ENCODE measurements at places on chromosomes 7 and 10.

DNA sequence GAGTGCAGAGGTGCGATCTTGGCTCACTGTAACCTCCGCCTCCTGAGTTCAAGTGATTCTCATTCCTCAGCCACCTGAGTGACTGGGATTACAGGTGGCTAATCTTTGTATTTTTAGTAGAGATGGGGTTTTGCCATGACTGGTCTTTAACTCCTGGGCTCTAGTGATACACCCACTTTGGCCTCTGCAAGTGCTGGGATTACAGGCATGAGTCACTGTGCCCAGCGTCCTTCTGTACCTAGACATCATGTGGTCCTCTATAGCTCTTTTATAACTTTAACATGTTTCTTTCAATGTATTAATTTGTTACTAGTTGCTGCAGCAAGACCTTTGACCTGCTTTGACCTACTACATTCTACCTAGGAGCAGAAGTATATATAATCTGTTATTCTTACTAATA is 38.7 kb upstream of the BICC1 start:
- DNase-seq, result no peak

DNA sequence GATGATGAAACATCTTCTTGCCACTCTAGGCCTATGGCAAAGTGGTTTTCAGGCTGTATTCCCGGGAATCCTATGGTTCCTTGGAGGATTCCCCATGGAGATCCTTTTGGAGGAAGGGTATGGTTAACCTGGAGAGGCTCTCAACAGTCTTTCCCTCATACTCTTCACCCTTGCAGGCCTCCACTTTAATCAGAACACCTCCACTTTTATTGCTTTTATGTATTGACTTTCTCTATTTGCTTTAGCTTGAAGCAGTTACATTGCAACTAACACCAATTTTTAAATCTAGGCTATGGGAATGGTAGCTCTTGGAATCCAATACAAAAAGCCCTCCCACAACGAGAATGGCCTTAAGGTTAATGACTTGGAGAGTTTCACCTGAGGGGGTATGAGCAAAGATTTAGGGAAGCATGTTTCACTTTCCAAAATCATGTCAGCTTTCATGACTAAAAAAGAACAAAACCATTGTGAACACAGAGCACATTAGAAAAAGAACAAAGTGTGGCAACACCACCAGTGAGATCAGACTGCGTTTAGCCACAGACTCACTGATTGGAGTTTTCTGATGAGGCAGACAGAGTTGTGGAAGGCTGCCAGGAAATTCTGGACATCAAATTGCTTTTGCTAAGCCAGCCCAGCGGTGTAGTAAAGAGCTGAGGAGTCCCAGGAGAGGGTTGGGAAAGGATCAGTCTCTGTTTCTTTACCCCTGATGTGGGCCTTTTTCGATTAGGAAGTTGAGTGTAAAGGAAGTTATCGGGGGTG is 130.4 kb upstream of the BMPER start:
- DNase-seq, result no peak

DNA sequence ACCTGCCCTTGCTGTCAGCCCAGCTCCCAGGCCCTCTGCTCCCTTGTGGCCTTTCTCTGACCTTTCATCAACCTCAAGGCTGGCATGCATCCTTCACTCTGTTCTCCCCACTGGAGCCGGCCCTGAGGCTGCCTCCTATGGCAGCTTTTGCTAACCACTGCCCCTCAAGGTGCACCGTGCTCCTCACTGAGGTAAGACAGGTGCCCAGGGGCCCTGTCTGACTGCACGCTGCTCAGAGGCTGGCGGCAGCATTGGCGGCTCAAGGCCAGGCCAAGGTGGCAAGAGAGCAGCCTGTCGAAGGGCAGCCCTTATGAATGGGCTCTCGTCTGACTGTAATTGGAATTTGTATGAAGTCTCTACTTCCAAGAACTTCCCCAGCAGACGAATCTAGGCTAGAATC is 172.6 kb downstream of the ZNF248 start:
- DNase-seq, result no peak

GRCh38 chr10:51176976-51177695 is 102.8 kb downstream of the PRKG1 start:
- DNase-seq, result no peak

GRCh38 chr10:541750-542371 is 147.6 kb downstream of the DIP2C start:
- DNase-seq, result no peak

DNA sequence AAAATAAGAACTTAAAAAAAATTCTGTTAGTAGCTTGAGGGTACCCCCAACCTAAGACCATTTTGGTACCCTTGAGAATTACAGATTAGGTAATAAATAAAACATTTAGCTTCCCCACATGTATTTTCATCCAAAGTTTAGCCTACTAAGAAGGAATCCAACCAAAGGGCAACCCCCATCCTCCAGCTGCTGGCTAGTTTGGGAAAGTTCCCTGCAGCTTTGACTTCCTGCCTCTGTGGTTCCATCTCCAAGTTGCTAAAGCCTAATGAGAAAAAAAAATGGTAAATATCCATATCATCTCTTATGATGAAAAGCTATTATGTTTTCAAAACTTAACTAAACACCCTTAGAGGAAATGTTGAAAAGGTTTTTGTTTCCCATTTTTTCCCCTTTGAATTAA is 547.2 kb downstream of the ANKRD7 start:
- DNase-seq, result no peak

- DNase-seq, result no peak
Measured at GRCh38 chr7:123271856-123272255, 72.1 kb upstream of the SLC13A1 start.

- no peak for DNase-seq
Measured at GRCh38 chr10:125538947-125539731, 143.8 kb downstream of the TEX36 start.

GRCh38 chr10:33293076-33293475 is 41.4 kb downstream of the NRP1 start:
- no peak for DNase-seq

DNA sequence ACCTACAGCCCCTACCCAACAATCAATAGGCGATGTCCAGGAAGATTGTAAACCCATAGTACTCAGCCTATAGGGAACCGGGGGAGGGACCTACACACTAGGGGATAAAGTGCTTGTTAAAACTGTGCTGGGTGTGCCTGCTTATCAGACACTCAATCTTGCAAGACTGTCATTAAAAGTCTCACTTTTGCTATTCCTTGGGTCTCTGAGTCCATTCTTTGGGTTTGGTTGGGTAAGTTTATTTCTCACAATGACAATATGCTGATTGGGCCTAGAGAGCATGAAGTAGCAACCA is 45.6 kb downstream of the PTPRE start:
- no peak for DNase-seq

DNA sequence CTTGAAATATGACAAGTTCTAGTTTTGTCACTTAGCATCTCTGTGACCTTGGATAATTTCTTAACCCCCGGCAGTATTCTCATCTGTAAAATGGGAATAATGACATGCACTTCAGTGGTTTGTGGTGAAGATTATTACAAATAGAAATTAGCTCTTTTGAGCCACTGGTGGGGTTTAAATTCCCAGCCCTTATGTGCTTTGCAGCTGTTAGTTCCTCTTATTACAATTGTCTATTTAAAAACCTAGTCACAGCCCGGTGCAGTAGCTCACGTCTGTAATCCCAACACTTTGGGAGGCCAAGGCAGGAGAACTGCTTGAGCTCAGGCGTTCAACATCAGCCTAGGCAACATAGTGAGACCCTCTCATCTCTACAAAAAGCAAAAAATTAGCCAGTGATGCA is 30.1 kb downstream of the CAV1 start:
- no peak for DNase-seq

- no peak for DNase-seq
Measured at GRCh38 chr7:24227603-24228359, 56.2 kb upstream of the NPY start.

All from cortex of kidney (tissue), 1 donor.